ENCODE measurements at places on chromosomes 6 and 20.

DNA sequence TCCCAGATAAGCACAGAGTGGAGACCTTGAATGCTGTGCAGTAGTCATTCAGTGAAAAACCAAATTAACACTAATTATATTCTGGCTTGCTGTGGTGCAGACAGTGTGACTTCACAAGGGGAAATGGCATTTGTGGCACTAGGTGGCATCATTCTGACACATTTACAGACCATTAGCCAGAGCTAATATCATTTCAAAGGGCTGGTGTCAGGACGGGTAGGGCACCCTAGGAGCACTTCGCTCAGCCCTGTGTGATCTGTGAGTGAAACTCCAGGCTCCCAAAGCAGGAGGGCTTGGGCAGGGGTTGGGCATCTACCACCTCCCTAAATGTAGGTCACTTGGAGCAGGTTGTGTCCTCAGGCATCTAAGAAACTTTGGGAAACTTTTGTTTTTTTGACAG lies 555.8 kb downstream of the PKHD1 start:
- no peak for DNase-seq

DNA sequence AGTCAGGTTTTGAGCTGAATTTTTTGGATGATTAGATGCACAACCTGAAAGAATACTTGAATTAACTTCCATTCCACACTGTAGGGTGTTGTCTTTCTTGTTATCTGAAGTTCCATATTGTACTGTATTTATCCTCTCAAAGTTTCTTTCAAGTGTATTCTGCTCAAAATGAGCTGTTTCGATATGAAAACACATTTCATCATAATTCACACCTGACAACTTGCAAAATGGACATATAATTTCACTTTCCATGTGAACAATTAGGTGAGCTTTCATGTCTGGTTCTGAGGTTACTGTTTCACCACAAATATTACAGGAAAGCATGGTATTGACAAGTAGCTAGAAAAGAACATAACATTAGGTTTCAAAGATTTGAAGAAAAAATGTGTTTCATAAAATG lies 1.7 kb downstream of the ZUP1 start:
- no peak for DNase-seq

GRCh38 chr6:56660381-56660730 lies 17.7 kb upstream of the DST start:
- no peak for DNase-seq

- DNase-seq, result no peak
These were observed 75.1 kb downstream of the CARMIL1 start for GRCh38 chr6:25354078-25354932.

- DNase-seq, result no peak
These were observed 31.8 kb upstream of the ZBP1 start for GRCh38 chr20:57651881-57652605.

- DNase-seq, result no peak
These were observed 122.8 kb upstream of the COL21A1 start for GRCh38 chr6:56370127-56370540.

Measured in CD4-positive, alpha-beta T cell (primary cell).